ENCODE measurements at places on chromosomes 13 and 19.

DNA sequence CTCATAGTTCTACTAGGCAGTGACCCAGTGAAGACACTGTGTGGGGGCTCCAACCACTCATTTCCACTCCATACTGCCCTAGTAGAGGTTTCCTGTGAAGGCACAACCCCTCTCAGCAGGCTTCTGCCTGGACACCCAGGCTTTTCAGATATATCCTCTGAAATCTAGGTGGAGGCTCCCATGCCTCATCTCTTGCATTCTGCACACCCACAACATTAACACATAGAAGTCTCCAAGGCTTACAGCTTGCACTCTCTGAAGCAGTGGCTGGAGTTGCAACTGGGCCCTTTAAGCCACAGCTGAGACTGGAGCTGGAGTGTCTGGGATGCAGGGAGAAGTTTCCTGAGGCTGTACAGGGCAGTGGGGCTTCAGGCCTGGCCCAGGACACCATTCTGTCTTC, 347.7 kb upstream of the SPRY2 start:
- DNase-seq, result no peak

DNA sequence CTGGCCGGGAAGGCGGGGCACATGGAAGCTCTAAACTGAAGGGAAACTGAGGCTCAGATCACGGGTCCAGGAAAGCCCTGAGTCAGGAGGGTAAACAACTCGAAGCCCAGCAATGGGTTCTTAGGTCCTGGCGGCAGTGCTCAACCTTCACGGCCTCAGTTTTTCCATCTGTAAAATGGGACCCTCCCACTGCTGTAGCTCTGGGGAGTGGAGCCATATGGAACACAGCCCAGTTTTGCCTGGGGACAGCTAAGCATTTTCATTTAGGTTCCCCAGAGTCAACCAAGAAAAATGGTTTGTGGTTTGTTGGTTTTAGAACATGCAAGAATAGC, 30.4 kb downstream of the CEBPG start:
- DNase-seq, result no peak

DNA sequence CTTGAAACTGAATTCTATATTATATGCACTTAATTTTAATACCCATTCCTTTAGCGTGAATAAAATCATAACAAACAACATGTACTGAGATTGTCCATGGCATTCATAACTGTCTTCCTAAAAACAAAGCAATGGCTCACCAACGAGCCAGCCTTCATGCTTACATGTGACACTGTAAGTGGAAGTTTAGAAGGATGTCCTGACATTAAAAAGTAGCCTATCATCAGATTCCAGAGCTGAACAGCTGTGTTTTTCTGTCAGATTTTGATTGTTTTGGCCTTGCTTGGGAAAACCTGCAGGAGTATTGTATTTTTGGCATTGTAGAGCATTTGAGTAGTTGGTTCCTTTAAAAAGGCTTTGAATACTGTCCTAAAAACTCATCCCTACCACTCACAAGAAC, 21.3 kb downstream of the ANKRD10 start:
- no peak for DNase-seq

- DNase-seq, result no peak
These were observed 750.3 kb downstream of the OLFM4 start for GRCh38 chr13:53778937-53779336.

DNA sequence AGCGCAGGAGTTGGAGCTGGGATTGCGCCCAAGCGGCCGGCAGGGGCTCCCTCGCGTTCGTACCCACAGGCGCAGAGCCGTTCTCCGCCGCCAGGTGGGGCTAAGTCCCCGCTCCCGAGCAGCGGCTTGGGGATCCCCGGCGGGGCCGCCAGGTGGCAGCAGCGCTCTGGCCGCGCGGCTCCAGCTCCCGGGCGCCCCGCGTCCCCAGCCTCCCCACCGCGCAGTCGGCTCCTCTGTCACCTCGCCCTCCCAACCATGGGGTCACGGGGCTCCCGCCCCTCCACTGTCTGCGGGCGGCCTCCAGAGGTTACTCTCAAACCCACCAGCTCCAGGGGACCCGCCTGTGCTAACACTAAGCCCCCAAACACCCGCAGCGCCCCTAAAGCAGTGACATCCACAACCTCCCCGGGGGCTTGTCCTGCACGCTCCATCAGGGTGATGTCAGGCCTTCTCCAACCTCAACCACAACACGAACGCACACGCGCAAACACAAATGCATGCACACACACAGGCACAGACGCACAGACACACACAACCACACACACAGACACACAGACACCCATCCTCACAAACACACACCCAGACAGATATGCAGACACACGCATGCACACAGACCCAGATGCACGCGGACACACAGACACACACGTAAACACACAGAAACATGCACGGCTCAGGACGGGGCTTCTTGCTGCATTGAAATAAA, 18.4 kb upstream of the KCTD15 start:
- peak; percentile 85 for DNase-seq

DNA sequence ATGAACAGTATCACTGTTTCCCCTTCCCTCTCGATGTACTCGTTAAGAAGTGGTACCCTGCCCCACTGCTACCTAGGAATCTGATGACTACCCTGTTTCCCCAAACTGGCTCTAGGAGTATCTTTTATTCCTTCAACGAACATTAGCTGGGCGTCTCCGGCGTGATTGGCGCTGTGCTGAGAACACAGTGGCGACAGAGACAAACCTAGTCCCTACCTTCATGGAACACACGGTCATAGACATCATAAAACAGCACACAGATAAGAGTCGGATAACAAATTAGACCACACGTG, 730 bp downstream of the SYMPK start:
- no peak for DNase-seq

Measured in mesothelial cell of epicardium (in vitro differentiated cells).